ENCODE measurements at places on chromosomes 6 and 20.

DNA sequence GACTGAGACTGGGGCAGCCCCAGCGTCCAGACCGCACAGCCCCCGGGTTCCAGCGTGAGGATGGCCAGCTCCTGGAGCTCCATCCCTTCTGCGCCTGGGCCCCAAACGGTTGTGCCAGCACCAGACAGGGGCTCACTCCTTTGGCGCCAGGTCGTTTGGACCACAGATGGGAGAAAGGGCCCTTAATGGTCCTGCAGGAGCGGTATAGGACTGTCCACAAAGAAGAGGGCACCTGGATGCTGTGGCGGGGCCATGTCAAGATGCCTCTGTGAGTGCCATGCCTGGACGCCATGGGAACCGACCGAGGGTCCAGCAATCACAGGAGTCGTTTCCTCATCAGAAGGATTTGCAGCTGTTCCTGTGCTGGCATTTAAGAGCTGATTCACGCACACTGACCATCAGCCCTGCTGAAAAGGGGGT lies 82.7 kb downstream of the DLL1 start:
- DNase-seq, result no peak

- DNase-seq, result no peak
Observed at GRCh38 chr6:161917645-161918044, 643.8 kb upstream of the AGPAT4 start.

DNA sequence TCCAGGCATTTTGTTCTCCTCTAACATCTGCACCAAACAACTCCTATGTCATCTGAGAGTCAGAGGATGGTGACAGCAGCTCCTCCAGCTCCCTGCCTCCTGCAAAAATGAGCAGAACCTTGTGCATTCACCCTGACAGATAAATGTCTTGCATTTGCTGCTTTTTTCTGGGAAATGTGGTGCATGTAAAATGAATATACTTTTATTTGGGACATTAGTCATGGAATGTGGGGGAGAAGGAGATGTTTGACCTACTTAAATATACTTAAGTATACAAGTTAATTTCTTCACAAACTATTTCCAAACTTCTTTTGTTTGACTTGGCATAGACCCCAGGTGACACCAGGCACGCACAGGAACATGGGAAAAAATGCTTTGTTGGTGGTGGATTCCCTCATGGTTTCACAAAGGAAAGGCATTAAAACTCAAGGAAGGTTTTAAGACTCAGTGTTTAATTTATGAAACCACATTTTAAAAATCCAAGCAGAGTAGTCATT lies 181.8 kb upstream of the MCHR2 start:
- no peak for DNase-seq

- DNase-seq, result no peak
Observed at GRCh38 chr6:142854589-142855488, 90.1 kb downstream of the HIVEP2 start.

DNA sequence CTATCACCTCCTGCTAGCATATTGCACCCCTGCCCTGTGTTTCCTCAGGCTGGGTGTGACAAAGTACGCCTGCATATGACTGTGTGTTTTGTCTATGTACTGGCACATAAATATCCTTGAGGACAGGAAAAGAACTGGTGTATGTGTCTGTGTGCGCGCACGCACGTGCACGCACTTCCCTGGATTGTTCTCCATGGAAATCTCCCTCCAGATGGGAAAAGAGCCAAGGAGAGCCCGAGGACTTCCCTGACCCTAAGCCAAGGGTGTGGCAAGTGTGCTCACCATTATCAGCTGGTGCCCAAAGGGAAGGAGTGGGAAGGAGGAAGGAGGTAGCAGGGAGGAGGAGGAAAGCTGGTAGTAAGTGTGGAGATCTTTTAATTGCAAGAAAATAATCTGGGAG lies 117.6 kb downstream of the HIVEP2 start:
- no peak for DNase-seq

DNA sequence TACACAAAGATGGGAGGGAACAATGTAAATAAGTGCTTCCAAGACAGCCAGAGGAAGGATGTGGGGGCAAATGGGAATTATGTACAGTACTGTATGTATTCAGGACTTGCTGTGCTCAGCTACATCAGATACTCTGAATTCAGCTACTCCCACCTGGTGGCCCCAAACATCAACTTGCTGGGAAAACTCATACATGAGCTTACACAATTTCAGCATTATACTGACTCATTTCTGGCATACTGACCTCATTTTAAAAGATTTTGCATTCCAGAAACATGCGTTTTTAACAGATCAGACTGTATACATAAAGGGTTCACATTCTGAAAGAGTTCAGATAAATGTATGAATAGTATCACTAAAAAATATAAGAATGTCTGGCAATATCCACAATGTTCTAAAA lies 59.7 kb downstream of the GPX5 start:
- no peak for DNase-seq

DNA sequence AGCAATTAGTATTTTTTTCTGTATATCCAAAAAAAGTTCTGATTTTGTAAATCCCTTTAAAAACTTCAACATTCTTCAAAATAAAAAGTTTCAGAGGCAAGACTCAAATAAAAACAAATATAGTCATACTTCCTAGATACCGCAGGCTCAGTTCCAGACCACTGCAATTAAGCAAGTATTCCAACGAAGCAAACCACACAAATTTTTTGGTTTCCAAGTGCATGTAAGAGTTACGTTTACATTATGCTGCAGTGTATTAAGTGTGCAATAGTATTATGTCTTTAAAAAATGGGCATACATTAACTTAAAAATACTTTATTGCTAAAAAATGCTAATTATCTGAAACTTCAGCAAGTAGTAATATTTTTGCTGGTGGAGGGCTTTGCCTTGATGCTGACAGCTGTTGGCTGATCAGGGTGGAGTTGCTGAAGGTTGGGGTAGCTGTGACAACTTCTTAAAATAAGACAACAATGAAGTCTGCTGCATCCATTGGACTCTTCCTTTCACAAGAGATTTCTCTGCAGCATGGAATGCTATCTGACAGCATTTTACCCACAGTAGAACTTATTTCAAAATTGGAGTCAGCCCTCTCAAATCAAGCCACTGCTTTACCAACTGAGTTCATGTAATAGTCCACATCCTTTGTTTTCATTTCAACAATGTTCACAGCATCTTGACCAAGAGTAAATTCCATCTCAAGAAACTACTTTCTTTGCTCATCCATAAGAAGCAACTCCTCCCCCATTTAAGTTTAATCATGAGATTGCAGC lies 46.0 kb downstream of the PHIP start:
- no peak for DNase-seq

DNA sequence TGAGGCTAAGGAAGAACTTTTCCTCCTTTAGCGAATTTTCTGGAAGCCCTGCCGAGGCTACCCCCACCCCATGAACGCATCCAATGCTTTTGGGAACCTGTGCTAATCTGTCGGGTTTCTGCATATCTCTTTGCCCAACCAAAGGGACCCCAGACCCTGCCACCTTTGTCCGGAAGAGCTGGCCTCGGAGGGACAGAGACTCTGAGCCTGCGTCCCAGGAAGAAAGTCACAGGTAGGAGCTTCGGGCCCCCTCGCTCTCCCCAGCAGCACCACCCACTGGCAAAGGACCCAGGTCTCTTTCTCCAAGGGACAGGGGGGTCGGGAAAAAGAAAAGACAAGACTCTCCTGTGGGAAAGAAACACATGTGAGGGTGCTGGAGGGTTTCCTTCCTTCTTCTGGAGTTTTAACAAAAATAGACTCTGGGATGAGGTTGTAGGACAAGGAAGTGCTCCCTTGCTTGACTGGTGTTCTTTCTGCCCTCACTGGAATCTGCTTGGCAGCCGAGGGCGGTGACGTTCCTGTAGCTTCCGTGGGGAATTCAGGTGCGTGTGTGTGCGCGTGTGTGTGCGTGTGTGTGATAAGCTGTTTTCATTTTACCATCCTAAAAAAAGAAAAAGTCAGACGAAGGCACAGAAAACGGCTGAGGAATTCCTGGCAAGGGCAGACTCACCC lies 16.3 kb upstream of the FOXC1 start:
- no peak for DNase-seq

- DNase-seq, result no peak
Observed at GRCh38 chr6:36550473-36551000, 3.3 kb upstream of the STK38 start.

- DNase-seq, result no peak
Observed at GRCh38 chr6:159068904-159069578, 24.2 kb upstream of the TAGAP start.

- DNase-seq, result no peak
Observed at GRCh38 chr6:100462706-100463629, 1.8 kb downstream of the SIM1 start.

DNA sequence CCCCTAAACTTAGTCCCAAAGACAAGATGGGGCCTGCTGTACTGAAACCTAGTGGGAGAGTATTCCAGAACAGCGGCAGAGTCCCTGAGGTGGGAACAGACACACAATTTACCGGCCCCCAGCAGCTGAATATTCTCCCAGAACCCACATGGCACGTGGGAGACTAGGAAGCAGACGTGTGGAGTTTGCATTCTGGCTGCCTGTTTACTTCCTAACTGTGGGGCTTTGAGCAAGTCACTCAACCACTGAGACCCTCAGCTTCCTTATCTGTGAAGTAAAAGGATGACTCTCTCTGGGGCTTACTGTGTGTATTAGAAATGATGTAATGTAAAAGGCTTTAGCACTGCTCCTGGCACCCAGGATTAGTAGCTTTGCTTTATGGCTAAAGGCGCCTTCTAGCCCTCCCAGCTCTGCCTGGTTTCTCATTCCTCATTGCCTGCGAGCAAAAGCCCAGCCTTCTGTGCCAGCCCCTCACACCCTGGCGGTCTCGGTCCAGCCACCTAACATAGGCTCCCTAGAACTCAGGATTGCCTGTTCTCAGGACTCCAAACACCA lies 353.1 kb downstream of the CDC5L start:
- DNase-seq, result no peak

- no peak for DNase-seq
Observed at GRCh38 chr20:34541264-34541901, 17.1 kb upstream of the MAP1LC3A start.

DNA sequence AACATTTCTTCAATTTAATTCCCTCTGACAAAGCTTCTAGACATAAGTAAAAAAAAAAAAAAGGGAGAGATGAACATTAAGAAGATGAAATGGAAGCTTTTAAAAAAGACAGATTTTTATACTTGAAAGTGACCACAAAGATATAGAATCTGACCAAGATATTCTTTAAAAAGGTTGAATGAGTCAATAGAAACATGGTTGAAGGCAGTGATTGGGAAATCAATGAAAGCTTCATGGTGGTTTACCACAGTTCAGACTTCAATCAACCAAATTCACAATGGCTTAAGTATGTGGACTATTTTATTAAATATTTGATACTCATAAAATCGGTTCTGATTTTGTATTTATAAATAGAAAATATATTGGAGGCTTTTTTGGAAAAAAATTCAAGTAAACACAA lies 248.4 kb upstream of the HSF2 start:
- DNase-seq, result no peak

DNA sequence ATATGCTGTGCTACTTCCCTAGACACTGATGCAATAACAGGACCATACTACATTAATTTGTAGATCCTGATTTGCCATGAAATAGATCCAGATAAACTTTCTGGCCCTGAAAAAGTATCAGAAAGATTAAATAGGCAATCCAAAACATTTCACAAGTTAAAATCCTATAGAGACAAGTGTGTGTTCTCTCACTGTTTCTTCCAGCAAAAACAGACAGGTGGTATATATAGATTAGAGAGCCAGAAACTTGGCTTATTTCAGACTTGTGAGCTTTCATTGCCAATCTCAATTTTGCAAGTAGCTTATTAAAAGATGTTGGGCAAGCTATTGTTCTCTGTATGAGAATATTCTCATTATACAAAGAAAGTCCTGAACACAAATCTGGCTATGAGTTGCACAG lies 289.1 kb upstream of the MANEA start:
- no peak for DNase-seq

DNA sequence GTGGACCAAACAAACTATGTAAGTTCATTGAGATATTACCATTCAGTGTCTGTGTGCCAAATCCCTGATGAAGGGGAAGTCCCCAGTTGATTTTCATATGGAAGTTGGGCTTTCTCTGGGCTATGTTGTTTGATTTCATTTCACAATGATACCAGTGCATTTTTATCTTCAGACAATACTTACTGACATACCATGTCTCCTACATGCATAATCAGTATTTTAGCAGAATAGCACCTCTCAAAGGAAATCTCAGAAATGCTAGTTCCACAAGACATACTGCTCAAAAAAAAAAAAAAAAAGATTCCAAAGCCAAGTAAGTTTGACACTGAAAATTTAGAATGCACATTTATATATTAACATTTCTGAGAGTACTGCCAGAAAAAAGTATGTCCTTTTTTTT lies 168.8 kb upstream of the RNF217 start:
- DNase-seq, result no peak

- DNase-seq, result no peak
Observed at GRCh38 chr6:120894077-120894476, 440.2 kb downstream of the TBC1D32 start.

DNA sequence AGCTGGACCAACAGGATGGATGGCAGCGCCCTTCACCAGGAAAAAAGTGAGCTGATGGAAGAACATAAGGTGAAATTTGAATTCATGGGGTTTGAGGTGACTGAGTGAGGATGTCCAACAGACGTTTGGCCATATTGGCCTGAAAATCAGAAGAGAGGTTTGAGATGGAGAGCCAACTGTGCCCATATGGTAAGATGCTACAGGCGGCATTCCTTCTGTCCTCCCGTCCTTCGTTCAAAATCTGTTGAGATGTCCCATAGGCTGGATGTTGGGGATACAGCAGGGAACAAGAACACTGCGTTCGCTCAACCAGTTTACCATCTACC lies 468 bp upstream of the CMTR1 start:
- no peak for DNase-seq

DNA sequence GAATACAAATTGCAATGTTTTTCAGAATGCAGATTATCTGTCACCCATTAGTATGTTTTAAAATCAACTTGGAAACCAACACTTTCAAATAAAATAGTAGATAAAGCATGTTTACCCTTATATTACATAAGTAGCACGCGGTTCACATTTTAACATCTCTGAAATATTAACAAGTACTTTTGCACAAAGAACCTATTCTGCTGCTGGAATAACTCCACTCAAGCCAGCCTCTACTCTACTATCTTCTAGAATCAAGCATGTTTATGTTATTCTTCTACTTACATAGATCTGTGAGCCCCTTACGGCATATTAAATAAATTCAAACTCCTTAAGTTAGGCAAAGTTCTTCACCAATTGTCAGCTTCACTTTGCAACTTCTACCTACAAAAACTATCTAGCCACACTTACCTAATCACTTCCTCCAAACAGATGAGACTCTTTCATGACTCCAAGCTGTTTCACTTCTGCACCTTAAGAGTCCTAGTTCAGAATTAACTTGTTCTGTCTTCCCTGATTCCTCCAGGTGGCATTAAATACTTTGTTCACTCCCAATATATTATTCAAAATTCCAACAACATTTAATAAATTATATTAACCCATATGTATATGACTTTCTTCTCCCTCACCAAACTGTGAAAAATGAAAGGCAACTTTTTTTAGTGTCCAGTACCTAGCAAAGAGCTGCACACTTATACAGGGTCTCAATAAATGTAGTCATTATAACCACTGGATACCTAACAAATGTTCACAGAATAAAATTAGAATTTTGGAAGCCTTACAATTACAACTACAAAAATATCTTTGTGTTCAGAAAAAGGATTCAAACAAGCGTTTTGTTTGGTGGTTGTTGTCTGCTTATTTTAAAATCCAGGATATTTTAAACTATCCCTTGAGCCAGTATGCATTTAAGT lies 12.1 kb downstream of the CEP85L start:
- no peak for DNase-seq
